ENCODE measurements at places on chromosomes 3 and 15.

GRCh38 chr3:72126441-72127223 is 341.7 kb upstream of the PROK2 start:
- no peak for DNase-seq

- no peak for DNase-seq
These were observed 106.9 kb downstream of the LSM3 start for GRCh38 chr3:14285548-14285925.

DNA sequence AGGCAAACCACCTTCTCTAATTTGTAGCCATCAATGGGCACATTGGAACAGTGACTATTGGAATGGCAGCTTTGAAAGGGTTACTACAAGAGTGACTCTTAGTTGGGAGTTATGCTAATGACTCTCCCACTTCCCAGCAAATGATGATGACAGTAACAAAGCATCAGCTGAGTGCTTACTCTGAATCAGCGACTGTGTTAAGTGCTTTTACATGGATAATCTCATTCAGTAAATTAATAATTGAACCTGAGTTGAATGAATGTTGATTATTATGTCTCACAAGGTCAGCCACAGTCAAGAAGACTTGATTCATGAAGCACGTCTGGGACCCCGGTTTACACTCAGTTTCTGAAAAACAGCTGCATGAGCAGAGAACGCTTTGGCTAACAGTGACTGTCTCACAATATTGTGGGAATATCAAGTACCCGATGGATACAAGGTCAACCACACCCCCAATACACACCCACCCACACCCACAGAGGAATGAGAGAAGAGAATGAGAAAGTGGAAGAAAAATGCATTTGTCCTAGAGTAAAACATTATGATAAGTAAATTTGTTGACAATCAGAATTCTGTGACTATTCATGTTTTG is 242.0 kb upstream of the FEZF2 start:
- no peak for DNase-seq

DNA sequence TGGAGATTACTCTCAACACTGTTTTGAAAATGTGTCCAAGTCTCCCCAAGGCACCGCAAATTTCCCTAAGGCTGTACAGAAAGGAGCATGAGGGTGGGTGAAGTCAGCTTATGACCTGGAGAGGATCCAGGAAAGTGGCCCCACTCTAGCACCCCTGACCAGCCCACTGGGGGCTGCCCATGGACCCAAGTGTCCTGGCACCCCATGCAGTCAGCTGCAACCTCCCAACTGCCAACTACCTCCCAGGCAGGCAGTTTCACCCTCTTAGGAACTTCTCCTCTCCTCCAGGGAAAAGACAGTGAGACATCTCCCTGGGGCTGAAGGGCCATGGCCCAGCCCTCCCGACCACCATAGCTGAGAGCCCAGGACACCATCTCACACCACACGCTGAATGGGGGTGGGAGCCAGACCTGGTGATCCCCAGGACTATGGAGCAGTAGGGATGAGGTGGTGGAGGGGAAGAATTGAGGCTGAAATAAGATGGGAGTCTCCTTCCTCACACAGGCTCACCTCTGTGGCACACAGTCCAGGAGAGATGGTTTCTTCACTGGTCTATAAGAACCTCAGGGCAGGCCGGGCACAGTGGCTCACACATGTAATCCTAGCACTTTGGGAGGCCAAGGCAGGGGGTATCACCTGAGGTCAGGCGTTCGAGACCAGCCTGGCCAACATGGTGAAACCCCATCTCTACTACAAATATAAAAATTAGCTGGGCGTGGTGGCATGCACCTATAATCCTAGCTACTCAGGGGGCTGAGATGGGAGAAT is 104.4 kb downstream of the DAPK2 start:
- DNase-seq, result no peak

DNA sequence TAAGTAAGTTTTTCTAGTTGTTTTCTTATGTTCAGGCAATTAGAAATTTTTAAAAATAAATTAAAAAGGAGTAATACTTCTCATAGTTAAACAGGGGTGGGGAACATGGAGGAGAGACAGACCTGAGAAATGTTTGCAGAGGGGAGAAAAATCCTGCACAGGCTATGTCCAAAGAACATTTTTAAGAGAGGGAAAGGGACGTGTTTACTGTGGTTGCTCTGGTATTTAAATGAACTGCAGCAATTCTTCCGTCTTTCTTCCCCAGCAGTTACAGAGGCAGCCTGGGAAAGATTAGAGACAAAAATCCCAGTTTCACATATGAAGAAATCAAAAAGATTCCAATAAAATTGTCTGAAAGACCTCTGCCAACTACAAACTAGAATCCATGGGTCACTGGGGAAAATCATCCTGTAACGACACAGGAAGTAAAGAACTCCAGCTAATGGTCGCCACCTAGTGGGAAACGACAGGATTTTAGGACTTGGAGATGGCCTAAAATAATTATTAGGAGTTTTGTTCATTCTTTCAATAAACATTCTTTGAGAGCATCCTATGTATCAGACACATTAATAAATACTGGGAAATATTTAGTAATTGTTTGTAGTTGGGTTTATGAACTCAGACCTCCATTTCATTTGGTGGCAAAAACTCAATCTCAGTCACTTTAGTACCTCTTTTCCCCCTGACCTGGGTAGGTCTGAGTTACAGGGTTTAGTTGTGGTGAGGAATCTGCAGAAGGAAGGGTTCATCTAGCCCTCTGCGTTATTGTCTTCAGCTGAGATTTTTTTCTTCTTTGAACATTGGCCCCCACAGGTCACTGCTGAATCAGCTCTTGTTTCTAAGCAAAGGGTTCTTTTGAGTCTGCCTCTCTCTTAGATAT is 69.9 kb upstream of the GOLIM4 start:
- DNase-seq, result peak; percentile 7

- DNase-seq, result no peak
These were observed 297.1 kb upstream of the RARB start for GRCh38 chr3:25130724-25131520.

DNA sequence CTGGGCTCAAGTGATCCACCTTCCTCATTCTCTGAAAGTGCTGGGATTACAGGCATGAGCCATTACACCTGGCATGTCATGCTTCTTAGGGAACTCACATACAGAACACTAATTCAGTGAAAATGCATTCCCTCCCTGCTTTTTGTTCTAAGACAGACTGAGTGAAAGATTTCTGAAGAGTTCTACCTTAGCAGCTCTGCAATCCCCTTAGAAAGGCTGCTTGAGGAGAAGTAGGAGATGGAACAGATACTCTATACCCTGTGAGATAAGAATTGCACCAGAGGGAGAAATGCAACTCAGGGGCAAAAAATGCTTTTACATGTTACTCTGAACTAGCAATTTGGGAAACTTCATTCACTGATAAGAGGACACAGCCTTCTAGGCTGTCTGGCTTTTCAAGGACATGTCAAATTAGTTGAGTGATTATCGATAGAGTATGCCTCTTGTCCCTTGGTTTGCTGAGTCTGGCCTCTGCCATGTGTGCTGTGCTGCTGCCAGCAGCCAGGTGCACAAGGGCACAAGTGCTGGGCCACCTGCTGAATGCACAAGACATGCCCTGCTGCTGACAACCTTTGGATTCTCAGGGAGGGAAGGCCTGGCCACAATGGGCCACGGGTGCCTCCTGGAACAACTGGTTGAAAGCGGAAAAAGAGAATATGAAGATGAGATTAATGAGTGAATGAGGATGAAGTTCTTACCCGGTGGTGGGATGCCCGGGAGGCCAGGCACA is 17.8 kb downstream of the UQCC5 start:
- DNase-seq, result no peak

- no peak for DNase-seq
These were observed 15.7 kb downstream of the OXNAD1 start for GRCh38 chr3:16280671-16281070.

DNA sequence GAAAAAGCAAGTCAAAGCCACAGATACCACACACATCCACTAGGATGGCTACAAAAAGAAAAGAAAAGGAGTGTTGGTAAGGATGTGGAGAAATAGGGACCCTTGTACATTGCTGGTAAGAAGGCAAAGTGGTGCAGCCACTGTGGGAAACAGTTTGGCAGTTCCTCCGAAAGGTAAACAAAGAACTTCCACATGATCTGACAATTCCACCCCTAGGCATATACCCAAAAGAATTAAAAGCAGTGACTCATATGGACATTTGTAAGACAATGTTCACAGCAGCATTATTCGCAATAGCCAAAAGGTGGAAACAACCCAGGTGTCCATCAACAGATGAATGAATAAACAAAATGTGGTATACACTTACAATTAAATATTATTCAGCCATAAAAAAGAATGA is 22.2 kb upstream of the GMPPB start:
- no peak for DNase-seq

- DNase-seq, result no peak
These were observed 36.6 kb downstream of the MRAS start for GRCh38 chr3:138384976-138385375.

- peak; percentile 71 for DNase-seq
These were observed 17.6 kb downstream of the C15orf62 start for GRCh38 chr15:40787344-40787841.

- DNase-seq, result no peak
These were observed 129.7 kb downstream of the RPL22L1 start for GRCh38 chr3:170740285-170740684.

- no peak for DNase-seq
These were observed 206.4 kb upstream of the P2RY1 start for GRCh38 chr3:152628496-152628895.

DNA sequence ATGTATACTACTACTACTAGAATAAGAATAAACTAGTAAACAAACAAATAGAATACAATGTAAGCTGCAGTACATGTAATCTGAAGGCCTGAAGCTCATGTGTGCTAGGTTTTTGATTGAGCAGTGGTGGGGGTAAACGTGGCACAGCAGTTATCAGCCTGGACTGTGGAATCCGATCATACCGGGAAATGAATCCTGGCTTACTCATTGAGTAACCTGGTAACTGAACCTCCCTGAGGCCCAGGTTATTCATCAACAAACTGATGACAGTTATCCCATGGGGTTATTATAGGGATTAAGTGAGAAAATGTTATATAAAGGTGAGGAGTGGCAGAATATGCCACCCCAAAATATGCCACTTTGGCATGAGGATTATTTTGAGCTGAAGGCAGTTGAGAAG is 339.1 kb downstream of the FHIT start:
- DNase-seq, result no peak

DNA sequence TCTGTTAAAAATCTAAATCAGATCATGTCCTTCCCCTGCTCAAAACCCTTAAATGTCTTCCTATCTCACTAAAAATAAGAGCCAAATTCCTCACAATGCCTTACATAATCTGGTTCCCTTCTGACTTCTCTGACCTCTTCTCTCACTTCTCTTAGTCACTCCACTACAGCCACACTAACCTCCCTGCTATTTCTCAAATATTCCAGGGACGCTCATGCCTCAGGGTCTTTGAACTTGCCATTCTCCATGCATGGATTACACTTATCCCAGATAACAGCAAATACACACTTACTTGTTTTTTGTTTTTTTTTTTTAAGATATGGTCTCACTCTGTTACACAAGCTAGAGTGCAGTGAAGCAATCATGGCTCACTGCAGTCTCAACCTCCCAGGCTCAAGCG is 8.5 kb downstream of the TP53BP1 start:
- no peak for DNase-seq

GRCh38 chr3:17054301-17054981 is 169.7 kb downstream of the PLCL2 start:
- DNase-seq, result no peak

DNA sequence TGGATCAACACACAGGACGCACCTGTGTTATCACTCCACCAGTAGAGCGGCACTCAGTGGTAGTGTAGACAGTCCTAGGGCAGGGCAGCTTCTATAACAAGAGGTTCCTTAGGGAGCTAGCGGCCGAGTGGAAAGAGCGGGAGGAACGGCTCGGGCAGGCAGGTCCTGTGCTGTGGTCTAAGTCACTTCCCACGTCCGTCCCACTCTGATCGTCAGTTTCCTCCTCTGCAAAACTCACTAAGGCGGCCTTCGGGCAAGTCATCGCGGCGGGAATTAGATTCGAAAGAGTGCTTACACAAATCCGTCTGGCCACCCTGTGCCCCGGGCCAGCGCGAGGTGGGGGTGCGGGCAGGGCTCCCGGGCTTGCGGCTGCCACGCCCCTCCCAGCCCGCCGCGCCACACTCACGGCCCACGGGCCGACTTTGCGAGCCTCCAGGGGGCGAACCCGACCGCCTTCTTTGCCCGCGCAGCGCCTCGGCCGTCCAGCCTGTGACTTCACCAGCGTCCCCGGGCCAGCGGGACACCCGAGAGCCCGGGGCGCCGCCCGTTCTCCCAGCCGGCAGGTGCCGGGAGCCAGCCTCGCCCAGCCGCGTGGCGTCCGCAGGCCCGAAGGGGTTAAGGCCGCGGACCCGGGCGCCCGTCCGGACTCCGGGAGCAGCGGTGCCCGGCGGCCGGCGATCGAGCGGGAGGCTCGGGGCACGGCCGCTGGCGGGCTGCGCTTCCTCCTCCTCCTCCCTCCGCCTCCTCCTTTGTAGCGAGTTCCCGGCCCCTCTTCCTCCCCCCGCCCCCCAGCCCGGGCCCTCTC is 416 bp upstream of the CORO2B start:
- peak; percentile 16 for DNase-seq

DNA sequence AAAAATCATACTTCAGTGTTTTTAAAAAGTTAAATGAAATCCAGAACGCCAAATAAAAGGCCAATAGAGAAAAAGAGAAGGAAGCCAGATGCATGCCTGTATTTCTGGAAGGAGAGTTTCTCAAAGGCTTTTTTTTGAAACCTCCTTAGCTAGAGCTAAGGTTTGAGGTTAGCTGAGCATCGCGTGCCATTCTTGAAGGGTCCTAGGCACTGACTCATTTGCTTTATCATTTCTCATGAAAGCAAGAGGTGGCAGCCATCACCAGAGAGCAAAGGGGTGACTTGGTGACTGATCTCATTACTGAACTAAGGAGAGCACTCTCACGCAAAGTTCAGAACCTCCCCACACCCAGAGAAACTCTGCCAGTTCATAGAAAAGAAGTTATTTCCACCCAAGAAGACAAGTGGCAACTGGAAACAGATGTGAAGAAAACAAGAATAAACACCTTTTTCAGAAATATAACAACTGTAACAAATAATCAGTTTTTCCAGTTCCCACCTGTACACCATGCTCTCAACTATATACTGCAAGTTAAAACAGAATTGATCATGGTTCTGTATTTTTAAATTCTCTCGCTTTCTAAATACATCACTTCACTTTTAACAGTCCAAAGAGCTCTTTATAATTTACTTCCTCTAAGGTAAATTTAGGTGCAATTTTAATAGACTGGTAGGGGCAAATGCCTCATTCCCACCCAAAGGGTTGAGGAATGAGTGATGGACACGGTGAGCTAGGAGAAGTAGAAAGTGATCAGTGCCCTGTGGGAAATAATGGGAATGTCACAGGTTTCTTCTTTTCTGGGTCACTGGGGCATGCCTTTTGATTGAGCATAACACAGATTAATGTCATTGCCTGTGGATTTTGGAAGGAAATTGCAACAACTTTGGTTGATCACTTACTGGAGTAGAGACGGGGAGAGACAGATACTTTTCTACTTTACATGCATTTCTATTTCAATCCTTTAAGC is 24.7 kb downstream of the GPR15 start:
- DNase-seq, result peak; percentile 88

GRCh38 chr3:52225452-52226228 is at the start of gene TLR9:
Gene TLR9 (minus strand): TSS chr3:52225645. CDS start chr3:52225529, 116 bp downstream.
- no peak for DNase-seq

DNA sequence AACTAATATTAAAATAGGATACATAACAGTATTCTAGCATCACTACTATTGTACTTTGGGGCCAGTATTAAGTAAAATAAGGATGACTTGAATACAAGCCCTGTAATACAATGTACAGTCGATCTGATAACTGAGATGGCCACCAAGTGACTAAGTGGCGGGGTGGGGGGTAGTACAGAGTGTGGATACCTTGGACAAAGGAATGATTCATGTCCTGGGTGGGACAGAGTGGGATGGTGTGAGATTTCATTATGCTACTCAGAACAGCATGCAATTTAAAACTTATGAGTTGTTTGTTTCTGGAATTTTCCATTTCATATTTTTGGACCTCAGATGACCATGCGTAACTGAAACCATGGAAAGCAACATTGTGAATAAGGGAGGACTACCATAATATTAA is 46.0 kb downstream of the SLC7A14 start:
- no peak for DNase-seq
